ENCODE measurements at places on chromosomes 5 and 9.

GRCh38 chr9:8364026-8364752, 564.6 kb upstream of the DMAC1 start:
- no peak for DNase-seq

- DNase-seq: no peak
These were observed 221.5 kb downstream of the PAX5 start for GRCh38 chr9:36812556-36812955.

- no peak for DNase-seq
These were observed 40.7 kb upstream of the S1PR3 start for GRCh38 chr9:88950341-88951154.

DNA sequence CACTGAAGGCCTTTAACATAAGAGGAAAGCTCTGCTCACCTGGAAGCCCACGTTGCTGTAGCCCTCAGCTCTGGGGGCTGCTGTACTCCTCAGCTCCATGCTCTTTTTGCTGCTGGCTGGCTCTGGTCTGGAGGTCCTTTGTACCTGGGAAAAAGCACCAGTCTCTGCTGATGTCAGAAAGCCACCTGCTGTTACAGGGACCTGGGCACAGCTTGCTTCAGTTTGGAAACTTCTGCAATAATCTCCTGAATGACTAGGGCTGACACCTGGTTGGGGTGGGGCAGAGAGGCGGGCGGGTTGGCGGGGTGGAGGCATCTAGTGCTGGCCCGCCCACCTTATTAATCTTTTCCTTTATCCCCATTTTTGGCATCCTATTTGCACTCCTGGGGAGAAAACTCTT, at the start of gene SLC28A3:
TSS of gene SLC28A3 (minus strand) at position 224 of the 400 bp plus-strand sequence. CDS start at position 99, 125 bp downstream.
- no peak for DNase-seq

- no peak for DNase-seq
These were observed 123.4 kb upstream of the RETREG1 start for GRCh38 chr5:16740066-16740810.

DNA sequence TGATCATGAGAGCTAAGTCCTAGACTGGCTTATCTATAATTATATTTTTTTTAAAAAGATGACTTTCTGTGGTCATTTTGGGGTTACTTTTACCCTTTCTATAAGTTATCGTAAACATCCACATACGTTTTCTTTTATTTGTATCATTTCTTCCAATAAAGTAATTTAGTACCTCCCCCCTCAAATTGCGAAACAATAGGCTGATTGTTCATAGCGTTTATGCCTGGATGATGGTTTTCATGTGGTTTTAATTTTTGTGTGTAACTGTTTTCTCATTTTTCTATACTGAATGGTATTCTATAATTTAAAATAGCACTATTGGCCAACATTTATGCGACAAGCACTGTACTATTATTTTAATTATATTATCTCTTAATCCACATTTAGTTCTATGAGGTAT, 44.5 kb downstream of the SMC5 start:
- DNase-seq: no peak

- no peak for DNase-seq
These were observed 30.6 kb upstream of the CTNNA1 start for GRCh38 chr5:138722544-138723177.

DNA sequence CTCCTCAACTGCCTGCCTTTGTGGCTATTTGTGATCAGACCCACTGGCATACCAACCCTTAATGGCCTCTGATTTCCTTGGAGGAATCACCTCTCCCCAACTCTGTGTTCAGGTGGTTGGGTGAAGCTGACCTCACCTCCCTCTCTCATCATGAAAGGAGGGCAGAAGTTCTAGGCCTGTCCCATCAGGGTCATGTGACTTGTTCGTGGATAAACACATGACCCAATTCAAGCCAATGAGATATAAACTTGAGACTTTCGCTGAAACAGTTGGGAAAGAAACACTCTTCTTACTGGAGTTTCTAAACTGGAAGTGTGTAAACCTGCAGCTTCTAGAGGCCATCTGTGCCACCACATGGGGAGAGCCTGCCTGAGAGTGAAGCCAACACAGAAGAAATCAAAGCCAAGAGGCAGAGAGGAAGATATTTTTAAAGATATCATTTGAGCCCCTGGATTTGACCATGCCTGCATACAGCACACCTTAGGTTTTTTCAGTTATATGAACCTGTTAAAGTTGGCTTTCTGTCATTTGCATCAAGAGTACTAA, 5.8 kb downstream of the GABBR2 start:
- DNase-seq: no peak

DNA sequence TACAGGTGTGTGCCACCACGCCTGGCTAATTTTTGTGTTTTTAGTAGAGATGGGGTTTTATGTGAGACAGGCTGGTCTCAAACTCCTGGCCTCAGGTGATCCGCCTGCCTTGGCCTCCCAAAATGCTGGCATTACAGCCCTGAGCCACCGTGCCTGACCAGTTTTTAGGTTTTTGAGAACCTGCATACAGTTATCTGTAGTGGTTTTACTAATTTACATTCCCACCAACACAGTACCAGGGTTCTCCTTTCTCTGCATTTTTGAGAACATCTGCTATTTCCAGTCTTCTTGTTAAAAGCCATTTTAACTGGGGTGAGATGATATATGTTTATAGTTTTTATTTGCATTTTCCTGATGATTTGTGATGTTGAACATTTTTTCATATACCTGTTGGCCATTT, 12.8 kb downstream of the DMXL1 start:
- no peak for DNase-seq

- no peak for DNase-seq
These were observed 394.0 kb upstream of the KLF4 start for GRCh38 chr9:107883496-107884124.

DNA sequence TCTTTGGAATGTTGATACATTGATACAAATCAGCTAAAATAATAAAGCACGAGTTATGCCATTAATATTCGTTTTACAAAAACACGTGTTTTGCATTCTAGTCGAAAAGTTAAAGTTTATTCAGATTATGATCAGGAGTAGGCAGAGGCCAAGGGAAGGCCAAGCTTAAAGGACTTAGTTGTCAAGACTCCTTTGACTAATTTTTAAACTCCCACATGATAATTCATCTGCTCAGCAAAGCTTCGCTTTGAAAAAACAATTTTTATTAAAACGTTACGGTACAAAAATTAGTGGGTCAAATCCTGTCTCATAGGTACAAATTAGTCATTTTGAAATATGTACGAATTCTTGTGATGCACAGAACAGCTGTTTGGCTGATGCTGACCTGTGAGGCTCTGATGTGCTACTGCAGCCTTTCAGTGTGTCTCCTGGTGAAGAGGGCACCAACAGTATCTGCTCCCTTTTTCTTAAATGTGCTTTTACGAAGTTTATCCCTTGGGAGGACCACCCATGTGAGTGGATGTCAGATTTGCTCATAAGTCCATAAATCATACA, 23.0 kb upstream of the NR3C1 start:
- no peak for DNase-seq

- no peak for DNase-seq
These were observed 1894.7 kb downstream of the MAT2B start for GRCh38 chr5:165400086-165400485.

- no peak for DNase-seq
These were observed 69.8 kb downstream of the PTTG1 start for GRCh38 chr5:160491438-160491837.

GRCh38 chr9:81416476-81417298, 272.7 kb downstream of the TLE1 start:
- no peak for DNase-seq

DNA sequence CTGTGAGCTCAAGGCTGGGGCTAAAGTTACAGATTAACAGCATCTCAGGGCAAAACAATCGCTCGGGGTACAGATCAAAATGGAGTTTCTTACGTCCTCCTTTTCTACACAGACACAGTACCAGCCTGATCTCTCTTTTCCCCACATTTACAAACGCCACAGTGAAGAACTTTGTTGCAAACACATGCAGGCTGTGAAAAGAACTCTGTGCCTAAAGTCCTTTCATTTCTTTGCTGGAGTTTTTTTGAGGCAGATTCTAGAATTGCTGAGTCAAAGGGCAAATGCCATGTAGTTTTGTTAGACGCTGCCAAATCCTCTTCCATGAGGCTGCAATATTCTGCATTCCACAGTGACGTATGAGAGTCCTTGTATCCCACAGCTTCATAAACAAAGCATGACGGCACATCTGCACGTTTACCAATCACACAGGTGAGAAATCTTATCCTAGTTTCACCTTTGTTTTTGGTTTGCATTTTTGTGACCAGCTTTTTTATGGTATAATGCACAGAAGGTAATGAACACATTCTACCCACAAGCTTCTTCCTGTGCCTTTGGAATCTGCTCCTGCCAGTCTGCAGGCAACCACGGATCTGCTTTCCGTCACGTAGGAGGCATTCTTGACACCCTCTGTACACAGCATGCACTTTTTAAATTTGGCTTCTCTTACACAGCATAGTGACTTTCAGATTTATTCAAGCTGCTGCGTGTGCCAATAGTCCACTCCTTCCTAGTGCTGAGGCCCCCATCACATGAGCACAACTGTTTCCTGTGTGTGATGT, 44.6 kb upstream of the LPCAT1 start:
- DNase-seq: no peak

GRCh38 chr9:132894346-132894745, 15.6 kb downstream of the SPACA9 start:
- no peak for DNase-seq

- no peak for DNase-seq
These were observed 6.5 kb downstream of the FAM240B start for GRCh38 chr9:38713426-38713825.

DNA sequence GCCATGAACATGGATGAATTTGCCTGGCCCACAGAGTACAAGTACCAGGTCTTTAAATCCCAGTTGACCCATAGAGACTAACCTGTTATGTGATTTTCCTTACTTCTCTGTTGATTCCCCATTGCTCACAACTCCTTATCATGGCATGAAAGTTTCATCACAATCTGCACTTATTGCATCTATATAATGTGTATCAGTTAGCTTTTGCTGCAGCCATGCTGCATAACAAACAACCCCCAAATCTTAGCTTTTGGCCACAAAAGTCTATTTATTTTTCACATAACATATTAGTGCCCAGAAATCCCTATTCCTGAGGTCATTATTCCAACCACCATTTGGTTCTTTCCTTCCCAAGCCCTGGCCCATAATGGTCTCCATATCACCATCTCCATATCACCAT, 3.7 kb downstream of the GGTA1 start:
- no peak for DNase-seq

- DNase-seq: no peak
These were observed 14.5 kb downstream of the SLC23A1 start for GRCh38 chr5:139368613-139369012.

DNA sequence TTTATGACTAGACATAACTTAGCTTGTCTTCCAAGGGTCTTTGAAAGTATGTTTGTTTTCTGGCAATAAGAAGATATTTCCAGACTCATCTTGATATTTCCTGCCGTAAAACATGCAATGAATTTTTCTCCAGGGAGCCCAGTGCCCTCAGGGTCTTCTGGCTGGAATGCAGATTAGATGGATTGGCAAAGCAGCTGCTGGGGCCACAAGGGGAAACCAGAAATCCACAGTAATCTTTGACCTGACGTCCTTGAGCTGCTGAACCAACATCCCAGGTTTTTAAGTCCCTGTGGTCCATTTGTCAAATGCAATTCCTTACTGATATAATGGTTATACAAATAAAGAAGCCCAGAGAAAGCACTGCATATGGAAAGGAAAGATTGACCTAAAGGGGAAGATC, 93.0 kb downstream of the THBS4 start:
- no peak for DNase-seq

GRCh38 chr5:176644878-176645670, 2.2 kb upstream of the TSPAN17 start:
- no peak for DNase-seq

DNA sequence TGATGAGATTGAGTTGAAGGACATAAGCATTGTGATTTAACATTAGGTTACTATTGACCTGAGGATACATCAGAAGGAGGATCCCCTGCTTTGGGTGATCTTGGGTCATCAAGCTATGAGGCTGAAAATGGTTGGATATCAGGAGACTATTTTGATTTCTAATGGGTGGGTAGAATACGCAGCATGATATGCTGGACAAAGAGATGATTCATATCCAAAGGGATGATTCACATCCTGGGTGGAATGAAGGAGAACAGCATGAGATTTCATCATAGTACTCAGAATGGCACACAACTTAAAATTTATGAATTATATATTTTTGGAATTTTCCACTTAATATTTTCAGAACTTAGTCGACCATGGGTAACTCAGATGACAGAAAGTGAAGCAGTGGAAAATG, 1759.5 kb upstream of the C9orf72 start:
- no peak for DNase-seq

GRCh38 chr9:118961857-118962256, 407.4 kb downstream of the BRINP1 start:
- DNase-seq: no peak

GRCh38 chr9:81073821-81074220, 615.5 kb downstream of the TLE1 start:
- DNase-seq: no peak

DNA sequence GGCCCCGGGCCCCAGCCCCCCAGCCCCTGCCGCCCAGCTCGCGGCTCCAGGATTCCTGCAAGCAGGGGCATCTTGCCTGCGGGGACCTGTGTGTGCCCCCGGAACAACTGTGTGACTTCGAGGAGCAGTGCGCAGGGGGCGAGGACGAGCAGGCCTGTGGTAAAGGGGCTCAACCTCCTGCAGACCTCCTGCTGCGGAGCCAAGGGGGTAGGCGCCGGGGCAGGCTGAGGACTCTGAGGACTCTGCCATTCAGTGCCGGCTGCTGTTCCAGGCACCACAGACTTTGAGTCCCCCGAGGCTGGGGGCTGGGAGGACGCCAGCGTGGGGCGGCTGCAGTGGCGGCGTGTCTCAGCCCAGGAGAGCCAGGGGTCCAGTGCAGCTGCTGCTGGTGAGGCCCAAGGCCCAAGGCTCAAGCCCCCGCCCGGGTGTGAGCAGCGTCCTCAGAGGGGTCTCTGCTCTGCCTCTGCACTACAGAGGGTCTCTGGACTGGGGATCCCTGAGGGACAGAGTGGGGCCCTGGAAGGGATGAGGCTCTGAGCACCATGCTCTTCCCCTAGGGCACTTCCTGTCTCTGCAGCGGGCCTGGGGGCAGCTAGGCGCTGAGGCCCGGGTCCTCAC, 3.4 kb downstream of the MAMDC4 start:
- DNase-seq: no peak

DNA sequence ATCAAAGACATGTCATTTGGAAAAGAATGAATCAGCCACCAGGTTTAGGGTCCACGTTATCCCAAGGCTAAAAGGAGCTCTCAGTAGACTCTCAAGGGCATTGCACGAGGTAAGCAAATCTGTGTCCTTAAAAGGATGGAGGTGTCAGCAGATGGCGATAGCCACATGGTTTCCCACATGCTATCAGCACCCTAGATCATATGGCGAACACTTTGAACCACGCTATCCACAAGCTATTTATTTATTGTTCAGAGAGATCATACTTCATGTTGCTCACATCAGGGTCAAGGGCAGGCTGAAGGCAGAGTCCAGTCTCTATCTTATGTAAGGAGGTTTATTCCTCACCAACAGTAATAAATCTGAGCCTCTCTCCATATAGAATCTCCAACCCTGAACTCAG, 43.7 kb downstream of the CDH6 start:
- no peak for DNase-seq
